Activated CD4-positive, CD25-positive, alpha-beta regulatory T cell treated with anti-CD3 and anti-CD28 coated beads, Interleukin-2, amount 50 U/mL, for 24 hours (primary cell): ENCODE measurements at places on chromosomes 3 and 15.
A peak's percentile ranks its signal among the peaks of the same experiment; 100 is the strongest.

GRCh38 chr3:18295171-18295920 lies 129.8 kb downstream of the SATB1 start:
- ATAC-seq: no peak

GRCh38 chr3:61723038-61723437 lies 161.7 kb downstream of the PTPRG start:
- ATAC-seq: no peak

GRCh38 chr3:170726976-170727661 lies 141.2 kb upstream of the SLC7A14 start:
- no peak for ATAC-seq

DNA sequence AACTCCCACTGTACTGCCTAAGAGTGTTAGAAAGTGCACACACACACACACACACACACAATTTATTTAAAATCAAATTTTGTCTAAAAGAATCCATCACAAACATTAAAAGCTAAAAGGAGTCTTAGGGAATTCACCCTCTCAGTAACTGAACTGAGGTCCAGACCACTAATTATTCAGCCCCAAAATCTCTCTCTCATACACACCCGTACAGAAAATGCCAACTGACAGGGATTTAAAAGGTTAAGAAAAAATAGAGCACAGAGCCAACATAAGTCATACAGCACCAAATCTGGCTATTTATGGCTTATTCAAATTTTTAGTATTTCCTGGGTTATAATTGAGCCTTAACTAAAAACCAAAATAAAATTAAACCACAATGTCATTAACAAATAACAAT lies 20.7 kb downstream of the GBE1 start:
- no peak for ATAC-seq

- peak; percentile 38 for ATAC-seq
These were observed 59.6 kb upstream of the TSC22D2 start for GRCh38 chr3:150348500-150348899.

DNA sequence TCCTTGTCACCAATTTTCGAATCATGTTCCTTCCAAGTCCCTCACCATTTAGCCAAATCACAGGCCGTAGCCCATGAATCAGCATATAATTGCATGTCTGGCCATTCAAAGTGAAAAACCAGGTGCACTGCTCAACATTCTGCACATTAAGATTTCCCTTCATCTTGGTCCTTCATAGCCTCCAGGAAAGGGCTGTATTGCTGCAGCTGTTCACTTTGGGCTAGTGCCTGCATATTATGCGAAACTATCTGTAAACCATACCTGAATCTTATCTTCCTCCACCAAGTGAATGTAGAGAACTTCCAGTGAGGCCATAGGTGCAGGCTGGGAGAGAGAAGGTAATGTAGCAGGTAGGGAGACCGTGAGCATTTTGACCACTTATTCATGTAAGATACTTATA lies 18.3 kb downstream of the CGGBP1 start:
- ATAC-seq: no peak

- peak; percentile 51 for ATAC-seq
These were observed 19.1 kb downstream of the TTC21A start for GRCh38 chr3:39126532-39127071.

GRCh38 chr3:161576311-161576710 lies 79.7 kb downstream of the OTOL1 start:
- no peak for ATAC-seq

DNA sequence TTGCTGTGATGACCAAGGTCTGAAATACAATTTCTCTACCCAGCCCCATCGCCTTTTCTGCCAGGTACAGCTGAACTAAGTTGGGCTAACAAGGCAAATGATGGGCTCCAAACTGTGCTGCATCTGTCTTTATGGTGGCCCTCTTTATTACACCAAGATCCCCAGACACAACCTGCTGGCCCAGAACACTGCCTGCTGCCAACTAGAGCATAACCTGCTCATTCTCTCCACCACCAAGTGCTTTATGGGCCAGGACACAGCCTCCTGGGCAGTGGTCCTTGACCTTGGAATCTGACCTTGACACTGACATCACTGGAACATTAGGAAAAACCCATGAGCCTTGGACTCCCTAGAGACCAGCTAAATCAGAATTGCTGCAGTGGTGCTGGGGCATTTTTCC lies 3.3 kb downstream of the LINS1 start:
- no peak for ATAC-seq

DNA sequence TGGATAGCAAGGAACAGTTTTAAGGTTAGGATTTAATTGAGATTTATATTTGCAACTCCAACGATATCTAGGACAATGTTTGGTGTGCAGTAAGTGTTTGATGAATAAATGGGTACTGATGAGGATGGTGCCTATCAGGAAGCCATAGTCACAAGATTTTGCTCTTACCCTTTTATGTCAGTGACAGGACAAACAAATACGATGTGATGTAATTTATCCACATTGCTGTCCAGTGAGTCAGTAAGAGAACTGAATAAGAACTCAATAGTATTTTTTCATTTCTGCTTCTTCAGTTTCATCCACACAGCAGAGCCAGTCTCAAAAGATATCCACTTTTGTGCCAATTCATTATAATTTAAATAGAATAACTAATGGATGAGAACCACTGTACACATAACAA lies 18.5 kb downstream of the C3orf85 start:
- no peak for ATAC-seq

- ATAC-seq: peak; percentile 40
These were observed 5.5 kb downstream of the ARHGEF3 start for GRCh38 chr3:56796202-56796601.

DNA sequence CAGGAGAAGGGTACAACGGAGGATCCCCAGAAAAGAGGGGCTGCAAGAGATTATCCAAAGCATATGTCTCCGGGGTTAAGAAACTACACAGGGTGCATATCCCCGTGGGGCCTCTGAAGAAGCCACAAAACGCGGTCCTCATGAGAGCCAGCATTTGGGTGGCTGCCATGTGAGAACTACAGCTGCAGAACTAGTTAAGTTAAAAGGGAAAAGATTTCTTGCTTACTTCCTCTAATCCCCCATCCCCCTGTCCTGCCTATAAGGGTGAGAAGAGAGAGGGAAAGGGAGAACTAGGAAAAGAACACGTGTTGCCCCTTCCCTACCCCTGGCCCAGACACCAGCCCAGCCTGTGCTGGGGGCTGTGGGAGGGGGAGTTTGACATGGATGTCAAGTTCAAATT lies 70.4 kb upstream of the PCSK6 start:
- no peak for ATAC-seq

GRCh38 chr3:44179246-44179645 lies 62.4 kb upstream of the TOPAZ1 start:
- no peak for ATAC-seq

DNA sequence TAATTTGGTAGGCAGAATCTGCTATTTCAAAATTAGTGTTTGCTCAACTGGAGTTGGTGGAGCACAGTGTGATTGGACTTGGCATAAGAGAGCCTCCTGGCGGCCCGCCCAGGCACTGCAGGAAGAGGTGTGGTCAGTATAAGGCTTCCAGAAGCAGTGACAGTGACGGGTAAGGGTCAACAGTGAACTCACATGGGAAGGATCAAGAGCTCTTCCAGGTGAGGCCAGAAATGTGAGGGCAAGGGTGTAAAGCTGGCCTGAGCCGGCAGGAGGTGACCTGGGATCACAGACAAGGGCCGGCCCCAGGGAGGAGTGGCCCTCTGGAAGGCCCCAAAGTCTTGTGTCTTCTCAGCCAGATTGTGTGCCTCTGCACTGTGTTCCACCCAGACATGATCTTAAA lies 93.2 kb upstream of the RNF7 start:
- peak; percentile 79 for ATAC-seq

DNA sequence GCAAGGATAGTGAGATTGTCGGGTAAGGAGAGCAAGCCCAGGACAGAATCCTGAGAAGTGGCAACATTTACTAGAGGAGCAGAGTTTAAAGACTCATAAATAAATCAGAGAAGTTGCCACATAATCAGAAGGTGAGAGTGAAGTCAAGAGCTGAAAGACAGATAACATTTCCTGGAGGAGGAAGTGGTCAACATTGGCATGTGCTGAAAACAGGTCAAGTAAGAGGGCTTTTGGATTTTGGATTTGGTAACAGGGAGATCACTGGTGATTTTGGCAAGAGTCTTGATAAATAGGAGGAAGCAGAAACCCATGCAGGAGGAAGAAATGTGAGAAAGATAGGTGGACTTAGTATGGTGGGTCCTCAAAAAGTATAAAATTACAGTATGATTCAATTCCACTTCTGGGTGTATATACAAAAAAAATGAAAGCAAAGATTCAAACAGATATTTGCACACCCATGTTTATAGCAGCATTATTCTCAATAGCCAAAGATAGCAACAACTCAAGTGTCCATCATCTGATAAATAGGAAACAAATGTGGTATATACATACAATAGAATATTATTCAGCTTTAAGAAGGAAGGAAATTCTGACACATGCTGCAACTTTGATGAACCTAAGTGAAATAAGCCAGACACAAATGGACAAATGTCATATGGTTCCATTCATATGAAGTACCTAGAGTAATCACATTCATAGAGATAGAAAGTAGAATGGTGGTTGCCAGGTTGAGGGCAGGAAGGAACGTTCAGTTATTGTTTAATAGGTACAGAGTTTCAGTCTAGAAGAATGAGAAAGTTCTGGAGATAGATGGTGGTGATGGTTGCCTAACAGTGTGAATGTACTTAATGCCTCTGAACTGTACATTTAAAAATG lies 27.3 kb upstream of the MBNL1 start:
- ATAC-seq: peak; percentile 70

DNA sequence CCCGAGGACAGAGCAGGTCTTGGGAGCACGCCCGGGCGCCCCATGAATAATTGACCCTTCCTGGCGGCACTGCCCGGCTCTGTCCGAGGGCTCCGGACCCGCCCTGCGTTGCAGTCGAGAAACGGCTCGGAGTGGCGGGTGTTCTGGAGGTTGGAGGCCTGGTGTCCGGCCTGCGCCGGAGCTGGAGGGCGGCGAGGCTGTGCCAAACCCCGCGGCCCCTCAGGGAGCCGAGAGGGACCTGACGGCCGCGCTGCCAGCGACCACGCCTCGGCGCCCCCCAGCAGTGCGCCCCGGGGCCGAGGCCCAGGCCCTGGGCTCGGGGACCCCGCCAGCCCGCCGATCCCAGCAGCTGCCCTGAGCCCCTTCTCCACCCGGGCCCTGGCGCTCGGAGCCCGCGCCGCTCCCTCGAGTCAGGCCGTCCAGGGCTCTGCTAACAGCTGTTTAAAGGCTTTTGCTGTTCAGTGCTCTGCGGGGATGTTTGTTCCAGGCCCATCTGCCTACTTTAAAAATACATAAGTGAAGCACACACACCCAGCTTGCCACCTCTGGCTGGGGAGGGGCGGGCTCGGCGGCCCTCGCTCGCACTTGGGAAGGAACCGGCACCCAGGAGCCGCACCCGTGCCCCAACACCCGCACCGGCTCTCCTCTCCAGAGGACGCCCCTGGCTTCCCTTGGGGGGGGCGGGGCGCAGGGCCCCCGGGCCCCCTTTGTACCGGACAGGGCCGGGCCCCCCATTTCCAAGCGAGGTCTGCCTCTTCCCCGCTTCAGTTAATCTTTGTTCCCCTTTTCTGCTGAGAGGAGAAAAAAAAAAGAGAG lies 730 bp upstream of the ZNF710 start:
- ATAC-seq: no peak

GRCh38 chr15:58980351-58980939 lies 7.0 kb upstream of the RNF111 start:
- no peak for ATAC-seq

GRCh38 chr3:107690522-107691138 lies 167.9 kb downstream of the BBX start:
- ATAC-seq: peak; percentile 63

GRCh38 chr15:62105266-62105665 lies 38.5 kb downstream of the C2CD4A start:
- no peak for ATAC-seq

GRCh38 chr3:176968631-176969030 lies 228.7 kb downstream of the TBL1XR1 start:
- no peak for ATAC-seq

DNA sequence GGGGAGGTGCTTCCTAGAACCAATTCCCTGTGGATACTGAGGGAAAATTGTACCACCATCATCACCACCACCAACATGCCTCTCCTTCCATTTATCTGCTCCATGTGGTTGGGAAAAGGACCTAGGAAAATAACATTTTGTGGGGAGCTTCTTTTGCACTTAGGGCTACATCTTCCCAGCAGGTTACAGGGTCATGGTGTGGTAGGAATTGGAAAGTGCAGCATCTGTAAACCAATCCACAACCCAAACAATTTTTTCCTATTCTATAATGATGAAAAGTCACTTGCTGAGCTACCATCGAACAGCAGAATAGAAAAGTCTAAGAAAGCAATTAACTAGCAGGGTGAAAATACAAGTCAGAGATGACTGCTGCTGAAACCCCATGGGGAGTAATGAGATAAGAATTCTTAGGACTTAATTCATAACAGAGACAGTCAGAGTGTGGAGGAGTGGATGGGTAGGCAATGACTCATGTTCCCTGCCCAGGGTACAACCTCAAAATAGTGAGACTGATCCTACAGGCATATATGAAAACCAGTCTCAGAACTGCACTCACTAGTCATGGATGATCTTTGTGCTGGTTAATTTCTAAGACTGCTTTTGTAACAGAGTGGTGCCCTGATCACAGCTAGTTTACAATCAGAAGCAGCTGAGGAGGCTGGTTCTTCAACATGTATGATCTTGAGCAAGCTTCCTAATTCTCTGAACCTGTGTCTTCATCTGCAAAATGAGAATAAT lies 38.1 kb upstream of the LEKR1 start:
- peak; percentile 94 for ATAC-seq

DNA sequence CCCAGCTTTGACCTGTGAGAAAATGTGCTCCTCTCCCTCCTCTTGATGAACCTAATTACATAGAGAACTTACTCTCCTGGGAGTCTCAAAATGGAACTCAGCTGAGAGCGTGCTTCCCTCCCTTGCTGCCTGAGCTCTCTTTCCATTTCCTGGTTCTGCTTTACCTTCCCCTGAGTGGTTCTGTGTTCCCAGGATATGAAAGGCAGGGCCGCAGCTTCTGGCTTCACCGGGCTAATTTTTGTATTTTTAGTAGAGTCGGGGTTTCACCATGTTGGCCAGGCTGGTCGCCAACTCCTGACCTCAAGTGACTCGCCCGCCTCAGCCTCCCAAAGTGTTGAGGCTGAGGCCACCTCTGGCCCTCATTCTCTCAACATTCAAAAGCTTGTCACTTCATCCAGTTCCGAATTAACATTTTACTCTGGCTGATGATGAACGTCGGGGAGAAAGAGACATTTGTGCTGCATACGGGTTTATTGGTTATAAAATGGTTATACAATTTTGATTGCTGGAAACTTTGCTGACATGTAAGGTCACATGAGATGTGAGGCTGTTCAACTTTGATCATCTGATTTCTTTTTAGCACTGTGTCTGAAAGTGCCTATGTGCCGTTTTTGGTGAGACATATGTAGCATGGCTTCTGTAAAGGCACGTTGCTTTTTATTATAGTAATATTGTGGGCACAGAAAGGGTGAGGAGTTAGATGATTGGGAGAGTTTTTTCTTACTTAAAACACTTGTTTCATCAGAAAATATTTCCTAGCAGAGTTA lies 6.6 kb downstream of the PLS1 start:
- ATAC-seq: no peak
